ENCODE measurements at places on chromosomes 3 and 15. TPM values are rescaled to one million over a fixed set of nuclear protein-coding genes. Genes with fewer than 3 reads are reported as not detected.

DNA sequence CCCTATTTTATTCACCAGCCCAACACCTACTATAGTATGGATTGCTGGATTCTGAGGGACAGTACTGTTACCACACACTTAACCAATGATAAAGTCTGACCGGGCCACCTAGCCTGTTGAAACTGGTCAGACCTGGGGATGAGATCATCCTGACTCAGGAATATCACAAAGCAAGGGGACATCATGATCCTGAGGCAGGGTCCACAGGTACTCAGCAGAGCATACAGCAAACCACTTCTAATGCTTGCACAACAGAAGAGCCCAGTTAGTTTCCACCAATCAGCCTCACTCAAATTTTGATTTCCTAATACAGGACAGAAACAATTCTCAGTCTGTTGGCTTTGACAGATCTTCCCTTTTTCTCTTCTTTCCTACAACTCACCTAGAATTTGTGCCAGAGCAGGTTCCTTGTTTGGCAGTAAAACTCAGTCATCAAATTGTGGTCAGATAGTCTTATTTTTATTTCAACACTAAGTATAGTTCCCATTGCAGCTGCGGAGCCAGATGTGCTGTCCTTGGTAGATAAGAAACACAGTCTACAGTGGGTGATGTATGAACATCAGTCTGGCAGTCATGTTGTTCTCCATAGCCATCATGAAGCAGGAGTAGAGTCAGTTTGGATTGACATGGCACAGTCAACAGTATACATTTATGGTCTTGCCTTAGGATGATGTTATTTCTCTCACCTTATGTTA, 90.1 kb upstream of the PRR23C start:
- no peaks in the 10 kb centered on the region for H3K36me3 ChIP-seq
- no peaks in the 10 kb centered on the region for H3K27me3 ChIP-seq
- no peak overlapping the region for H3K4me3 ChIP-seq
- H3K4me1 ChIP-seq: peaks cover 27% of the 10 kb centered on the region
- H3K27ac ChIP-seq: no peak overlapping the region

- H3K4me3 ChIP-seq: no peak overlapping the region
- no peaks in the 10 kb centered on the region for H3K27me3 ChIP-seq
- no peaks in the 10 kb centered on the region for H3K36me3 ChIP-seq
- 0 out of 3 replicates have a peak, but pooled peaks cover 5% of the 10 kb centered on the region for H3K4me1 ChIP-seq
Observed at GRCh38 chr3:151707216-151707615, 26.5 kb upstream of the AADACL2 start.

GRCh38 chr15:40234783-40235182, 4.1 kb upstream of the PAK6 start:
- peaks cover 14% of the 10 kb centered on the region for H3K36me3 ChIP-seq
- H3K27ac ChIP-seq: 0 out of 3 replicates have a peak overlapping the region, but pooled peaks have one; percentile 4
- H3K27me3 ChIP-seq: peaks cover 5% of the 10 kb centered on the region
- H3K4me3 ChIP-seq: no peak overlapping the region
- DNase-seq: no peak

DNA sequence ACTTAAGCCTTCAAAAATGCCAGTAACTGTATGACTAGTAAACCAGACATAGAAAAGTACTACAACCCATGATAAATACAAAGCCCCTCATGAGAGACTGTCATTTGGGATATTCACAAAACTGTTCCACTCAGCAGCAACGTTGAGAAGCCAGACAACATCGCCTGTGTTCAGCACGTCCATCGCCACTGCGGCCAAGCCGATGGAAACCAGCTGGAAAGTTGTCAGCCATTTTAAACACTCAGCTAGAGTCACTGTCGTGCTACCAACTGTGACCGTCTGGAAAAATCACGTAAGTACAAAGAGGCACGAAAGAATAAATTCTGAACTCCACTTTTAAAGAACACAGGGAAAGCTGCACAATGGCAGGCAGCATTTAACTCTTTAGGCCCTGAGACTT, 340.7 kb upstream of the WNT5A start:
- H3K4me3 ChIP-seq: no peak overlapping the region
- no peak overlapping the region for H3K27ac ChIP-seq
- DNase-seq: no peak
- H3K36me3 ChIP-seq: no peaks in the 10 kb centered on the region
- H3K4me1 ChIP-seq: no peaks in the 10 kb centered on the region

Gene SPINT1
- total RNA-seq: 4.5 TPM

Gene HIGD2B
- 0.22 TPM for total RNA-seq

Measured in K562 (cell line).